ENCODE measurements at places on chromosomes 5 and 9. TPM values are rescaled to one million over a fixed set of nuclear protein-coding genes. Genes with fewer than 3 reads are reported as not detected.

Gene INSL4
- total RNA-seq = not detected

Gene APBA1
- total RNA-seq = 24.6 TPM

Gene SPINK13
- not detected for total RNA-seq

Gene TXNDC8
- not detected for total RNA-seq

Gene PCDHGB2
- 14.6 TPM for total RNA-seq

Gene ADAMTS12
- total RNA-seq = 28.0 TPM

Gene NUTM2F
- not detected for total RNA-seq

Gene PCDHGA7
- 11.2 TPM for total RNA-seq

Gene ZNF367
- 15.4 TPM for total RNA-seq

Gene NDUFS6
- 25.8 TPM for total RNA-seq

Gene PCDHB4
- 4.5 TPM for total RNA-seq

Gene SLC4A9
- total RNA-seq = not detected

Gene EIF4EBP3
- total RNA-seq = 5.6 TPM

Gene SH3RF2
- 1.6 TPM for total RNA-seq

Gene RETREG1
- 39.2 TPM for total RNA-seq

Gene ENC1
- total RNA-seq = 76.3 TPM

Gene PTGS1
- total RNA-seq = 3.2 TPM

Gene VLDLR
- total RNA-seq = 56.7 TPM

Gene WNT8A
- not detected for total RNA-seq

Gene CCDC152
- 6.1 TPM for total RNA-seq

Gene ERAP2
- total RNA-seq = 2.1 TPM

Gene GLRA1
- 1.4 TPM for total RNA-seq

Gene RNF180
- total RNA-seq = 43.2 TPM
